ENCODE measurements at places on chromosomes 1 and 21.

- DNase-seq = no peak
Measured at GRCh38 chr1:231094421-231094820, 54.4 kb upstream of the FAM89A start.

DNA sequence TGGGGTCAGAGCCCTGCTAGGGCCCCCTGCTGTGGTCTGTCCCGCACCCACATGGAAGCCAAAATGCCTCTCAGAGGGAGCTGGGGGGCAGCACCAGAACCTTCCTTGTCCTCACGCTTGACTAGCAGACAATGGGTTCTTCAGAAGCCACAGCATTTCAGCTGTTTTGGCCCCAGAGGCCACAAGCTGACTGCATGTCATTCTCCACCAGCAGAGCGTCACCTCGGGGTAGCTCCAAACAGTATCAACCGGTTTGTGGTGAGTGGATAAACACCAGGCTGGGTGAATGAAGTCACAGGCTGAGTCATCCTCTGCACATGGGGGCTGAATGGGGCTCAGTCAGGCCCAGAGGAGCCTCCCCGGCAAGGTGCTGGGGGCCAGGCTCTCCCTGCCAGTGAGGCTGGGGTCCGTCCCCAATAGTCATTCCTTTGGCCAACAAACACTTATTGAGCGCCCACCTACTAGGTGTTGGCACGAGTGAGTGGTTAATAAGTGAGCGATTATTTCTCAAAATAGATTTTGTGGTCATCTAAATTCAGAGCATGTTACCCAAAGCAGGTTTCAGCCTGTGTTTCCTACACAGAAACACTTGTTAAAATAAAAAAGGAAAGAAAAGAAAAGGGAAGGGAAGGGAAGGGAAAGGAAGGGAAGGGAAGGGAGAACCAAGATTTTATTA, 9.1 kb downstream of the OLIG1 start:
- no peak for DNase-seq

DNA sequence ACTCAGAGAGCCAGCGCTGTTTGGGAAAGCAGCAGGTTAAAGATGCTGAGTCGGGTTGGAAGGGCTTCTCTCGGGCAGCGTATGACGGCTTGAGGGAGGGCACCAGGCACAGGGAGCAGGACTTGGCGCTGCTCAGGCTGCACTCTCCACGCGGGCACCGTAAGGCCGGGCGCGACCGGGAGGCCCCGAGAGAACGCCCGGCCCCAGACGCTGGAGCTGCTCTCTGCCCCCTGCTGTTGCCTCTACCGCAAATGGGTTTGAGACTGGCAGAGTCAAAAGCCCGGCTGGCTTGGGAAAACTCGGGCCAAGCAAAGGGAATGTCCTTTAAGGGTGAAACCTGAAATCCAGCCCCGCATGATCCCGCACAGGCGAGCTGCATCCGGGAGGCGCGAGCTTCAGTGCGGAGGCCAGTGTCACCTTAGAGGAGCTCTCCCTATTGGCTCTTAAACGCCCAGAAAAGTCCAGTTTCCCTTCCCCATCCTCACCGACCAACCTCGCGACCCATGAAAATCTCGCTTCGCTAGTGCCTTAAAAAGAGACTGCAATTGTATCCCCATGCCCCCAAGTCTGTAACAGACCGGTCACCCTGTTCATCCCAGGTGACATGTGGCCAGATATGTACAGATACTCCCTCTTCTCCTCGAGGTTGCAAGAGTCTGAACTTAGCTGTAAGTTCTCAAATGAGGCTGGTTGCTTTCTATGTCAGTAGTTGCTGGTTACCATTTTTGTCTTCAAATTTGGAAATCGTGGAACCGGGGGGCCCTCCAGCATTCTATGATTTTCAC, 1.1 kb downstream of the PRRX1 start:
- DNase-seq = no peak

DNA sequence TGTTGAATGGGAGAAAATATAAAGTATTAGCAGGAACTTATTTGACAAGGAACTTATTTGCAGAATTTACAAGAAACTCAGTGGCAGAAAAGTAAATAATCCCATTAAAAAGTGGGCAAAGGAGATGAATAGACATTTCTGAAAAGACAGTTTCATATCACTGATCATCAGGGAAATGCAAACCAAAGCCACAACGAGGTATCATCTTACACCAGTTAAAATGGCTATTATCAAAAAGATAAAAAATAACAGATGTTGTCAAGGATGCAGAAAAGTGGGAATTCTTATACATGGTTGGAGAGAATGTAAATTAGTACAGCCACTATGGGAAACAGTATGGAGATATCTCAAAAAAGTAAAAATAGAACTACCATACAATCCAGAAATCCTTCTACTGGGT, 61.0 kb downstream of the SYT14 start:
- no peak for DNase-seq

DNA sequence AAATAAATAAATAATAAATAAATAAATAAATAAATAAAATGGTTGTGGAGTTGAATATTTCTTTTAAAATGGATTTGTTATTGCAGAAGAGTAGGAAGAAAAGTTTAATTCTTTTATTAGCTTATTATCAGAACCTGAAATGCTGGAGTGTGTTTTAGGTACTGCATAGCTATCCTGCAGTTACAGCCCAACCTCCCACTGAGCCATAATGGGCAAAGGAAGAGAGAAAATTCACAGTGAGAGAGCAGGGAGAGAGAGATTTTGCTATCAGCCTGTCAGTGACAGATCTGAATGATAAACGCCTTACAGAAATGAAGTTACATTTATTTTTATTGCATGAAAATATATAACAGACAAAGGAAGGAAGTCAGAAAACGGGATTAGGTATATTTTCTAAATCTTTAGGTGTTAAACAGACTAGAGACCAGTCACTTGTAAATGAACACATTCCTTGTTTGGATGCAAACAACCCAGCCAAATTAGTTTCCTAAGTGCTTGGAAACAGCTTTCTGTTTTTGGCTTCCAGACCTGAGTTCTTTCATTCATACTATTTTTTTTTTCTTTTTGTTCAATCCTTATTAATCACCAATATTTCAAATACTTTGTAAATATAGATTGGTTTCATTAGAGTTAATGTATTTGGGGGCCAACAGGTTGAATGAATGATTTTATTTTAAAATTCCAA, 425.3 kb downstream of the USP25 start:
- DNase-seq = no peak

- DNase-seq = no peak
Measured at GRCh38 chr1:110150330-110151174, at the start of gene SLC6A17. Gene SLC6A17 (plus strand): TSS chr1:110150494. CDS start chr1:110166930, 16,436 bp downstream.

- no peak for DNase-seq
Measured at GRCh38 chr1:53128401-53128800, 14.0 kb downstream of the SLC1A7 start.

DNA sequence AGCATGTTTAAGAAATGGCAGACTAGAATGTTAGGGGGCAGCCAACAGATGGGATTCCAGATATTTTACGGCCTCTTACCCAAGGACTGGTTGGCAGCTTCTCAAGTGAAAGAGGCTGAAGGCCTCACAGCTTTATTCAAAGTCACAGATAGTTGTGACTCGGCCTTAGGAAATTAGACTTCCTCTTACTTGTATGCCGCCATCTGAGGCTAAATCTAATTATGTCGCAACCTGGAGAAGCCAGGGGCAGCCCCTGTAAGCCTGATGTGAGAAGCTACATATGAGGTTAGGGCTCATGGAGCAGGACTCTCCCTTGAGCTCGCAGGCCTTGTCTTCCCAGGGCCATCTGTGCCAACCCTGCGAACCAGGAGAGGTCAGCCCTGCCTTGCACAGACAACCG, 352.5 kb downstream of the HHAT start:
- DNase-seq = no peak

DNA sequence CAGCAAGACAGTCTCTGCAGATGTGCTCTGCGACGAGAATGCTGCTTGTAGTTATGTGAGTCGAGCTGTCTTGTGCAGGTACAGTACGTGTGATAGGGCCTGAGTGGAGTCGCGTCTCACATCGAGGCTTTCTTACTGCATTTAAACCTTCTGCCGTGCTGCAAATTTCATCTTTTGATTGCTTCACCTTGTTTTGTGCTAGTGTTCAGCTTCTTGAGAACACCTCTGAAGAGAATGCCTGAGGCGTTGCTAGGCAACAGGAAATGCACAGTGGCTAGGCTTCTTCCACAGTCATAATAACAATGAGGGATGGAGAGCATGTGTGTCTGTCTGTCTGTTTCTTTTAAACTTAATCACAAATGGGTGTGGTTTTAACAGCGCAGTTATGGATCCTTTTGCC, 52.9 kb downstream of the MRPS6 start:
- no peak for DNase-seq

DNA sequence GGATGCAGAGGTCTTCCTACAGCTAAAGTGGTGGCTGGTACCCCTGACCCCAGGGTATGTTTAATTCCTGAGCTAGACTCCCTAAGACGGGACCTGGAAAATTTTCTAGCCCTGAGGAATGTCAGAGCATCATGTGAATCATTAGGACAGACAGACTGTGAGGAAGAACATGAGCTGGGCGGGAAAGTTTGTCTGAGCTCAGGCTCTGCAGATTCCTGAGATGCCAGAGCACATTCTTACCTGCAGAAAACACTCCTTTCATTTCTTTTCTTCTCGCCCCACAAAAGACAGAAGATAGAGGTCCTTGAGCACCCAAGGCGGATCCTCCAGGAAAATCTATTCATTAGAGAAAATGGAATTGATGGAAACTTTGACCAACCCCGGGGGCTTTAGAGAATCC, 6.5 kb downstream of the CAPN2 start:
- no peak for DNase-seq

GRCh38 chr1:3693321-3693720, 41.0 kb downstream of the TP73 start:
- DNase-seq = no peak

DNA sequence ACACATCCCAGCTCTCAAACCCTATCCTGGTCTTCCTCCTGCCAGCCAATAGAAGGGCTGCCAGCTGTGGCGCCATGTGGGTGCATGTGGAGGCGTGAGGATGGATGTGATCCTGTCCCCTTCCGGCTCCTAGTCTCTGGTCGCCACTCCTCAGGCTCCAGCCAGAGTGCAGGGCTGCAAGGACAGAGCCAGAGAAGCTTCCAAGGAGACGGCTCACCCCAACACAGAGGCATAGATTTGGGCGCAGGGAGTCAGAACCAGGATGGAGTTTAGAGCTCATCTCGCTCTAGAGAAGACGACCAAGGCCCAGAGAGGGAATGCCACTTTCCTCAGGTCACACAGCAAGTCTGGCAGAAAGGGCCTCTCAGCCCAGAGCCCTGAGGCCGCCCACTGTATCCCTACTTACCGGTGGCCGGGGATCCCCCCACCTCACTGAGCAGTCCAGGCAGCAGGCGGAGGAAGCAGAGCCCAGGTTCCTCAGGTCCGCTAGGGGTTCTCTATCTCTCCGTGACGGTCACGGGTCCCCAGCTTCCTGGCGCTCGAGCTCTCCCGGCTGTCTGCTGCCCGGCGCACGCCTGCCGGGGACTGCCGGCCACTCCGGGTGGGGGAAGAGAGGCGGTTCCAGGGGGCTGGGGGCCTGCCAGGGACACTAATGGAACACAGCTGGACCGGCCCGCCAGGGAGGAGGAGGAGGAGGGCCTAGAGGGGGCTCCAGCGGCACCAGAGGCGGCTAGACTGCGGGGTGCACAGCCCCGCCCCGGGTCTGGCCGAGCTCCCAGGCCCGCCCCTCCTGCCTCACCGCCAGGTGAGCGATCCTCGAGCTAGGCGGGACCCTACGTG, at the start of gene COL16A1:
COL16A1 (minus strand) TSS at position 587 of the 840 bp plus-strand sequence. CDS start 1,824 bp downstream, outside the sequence.
- DNase-seq = no peak

- no peak for DNase-seq
Measured at GRCh38 chr1:107653765-107654164, 311.2 kb downstream of the VAV3 start.

GRCh38 chr1:206864939-206865671, at the start of gene IL20:
Gene IL20 (plus strand): TSS chr1:206865623. CDS start chr1:206865853, 230 bp downstream.
- peak; percentile 85 for DNase-seq

DNA sequence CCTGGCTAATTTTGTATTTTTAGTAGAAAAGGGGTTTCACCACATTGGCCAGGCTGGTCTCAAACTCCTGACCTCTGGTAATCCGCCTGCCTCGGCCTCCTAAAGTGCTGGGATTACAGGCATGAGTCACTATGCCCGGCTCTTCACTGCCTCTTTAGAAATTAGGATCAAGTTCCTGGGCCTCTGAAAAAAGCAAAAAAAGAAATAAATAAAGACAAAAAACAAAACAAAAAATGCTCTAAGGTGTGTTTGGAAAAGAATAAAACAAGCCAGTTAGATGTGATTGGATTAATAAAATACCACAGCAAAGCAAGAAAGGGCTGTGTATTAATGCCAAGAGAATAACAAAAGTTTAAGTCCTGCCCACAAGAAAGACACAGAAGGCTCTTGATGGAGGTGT, 4.2 kb upstream of the ABCB10 start:
- DNase-seq = no peak

GRCh38 chr1:10479296-10479695, 4.5 kb downstream of the PEX14 start:
- DNase-seq = no peak

DNA sequence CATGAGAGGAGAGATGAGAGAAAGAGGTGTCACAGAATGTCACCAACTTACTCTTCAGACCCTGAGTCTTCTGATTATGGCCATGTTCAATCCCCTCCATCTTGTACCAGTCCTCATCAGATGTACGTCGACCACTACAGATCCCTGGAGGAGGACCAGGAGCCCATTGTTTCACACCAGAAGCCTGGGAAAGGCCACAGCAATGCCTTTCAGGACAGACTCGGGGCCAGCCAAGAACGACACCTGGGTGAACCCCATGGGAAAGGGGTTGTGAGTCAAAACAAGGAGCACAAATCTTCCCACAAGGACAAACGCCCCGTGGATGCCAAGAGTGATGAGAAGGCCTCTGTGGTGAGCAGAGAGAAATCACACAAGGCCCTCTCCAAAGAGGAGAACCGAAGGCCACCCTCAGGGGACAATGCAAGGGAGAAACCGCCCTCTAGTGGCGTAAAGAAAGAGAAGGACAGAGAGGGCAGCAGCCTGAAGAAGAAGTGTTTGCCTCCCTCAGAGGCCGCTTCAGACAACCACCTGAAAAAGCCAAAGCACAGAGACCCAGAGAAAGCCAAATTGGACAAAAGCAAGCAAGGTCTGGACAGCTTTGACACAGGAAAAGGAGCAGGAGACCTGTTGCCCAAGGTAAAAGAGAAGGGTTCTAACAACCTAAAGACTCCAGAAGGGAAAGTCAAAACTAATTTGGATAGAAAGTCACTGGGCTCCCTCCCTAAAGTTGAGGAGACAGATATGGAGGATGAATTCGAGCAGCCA, 8.0 kb downstream of the ELOA start:
- DNase-seq = peak; percentile 9

GRCh38 chr1:12518931-12519692, 98.9 kb downstream of the DHRS3 start:
- no peak for DNase-seq

DNA sequence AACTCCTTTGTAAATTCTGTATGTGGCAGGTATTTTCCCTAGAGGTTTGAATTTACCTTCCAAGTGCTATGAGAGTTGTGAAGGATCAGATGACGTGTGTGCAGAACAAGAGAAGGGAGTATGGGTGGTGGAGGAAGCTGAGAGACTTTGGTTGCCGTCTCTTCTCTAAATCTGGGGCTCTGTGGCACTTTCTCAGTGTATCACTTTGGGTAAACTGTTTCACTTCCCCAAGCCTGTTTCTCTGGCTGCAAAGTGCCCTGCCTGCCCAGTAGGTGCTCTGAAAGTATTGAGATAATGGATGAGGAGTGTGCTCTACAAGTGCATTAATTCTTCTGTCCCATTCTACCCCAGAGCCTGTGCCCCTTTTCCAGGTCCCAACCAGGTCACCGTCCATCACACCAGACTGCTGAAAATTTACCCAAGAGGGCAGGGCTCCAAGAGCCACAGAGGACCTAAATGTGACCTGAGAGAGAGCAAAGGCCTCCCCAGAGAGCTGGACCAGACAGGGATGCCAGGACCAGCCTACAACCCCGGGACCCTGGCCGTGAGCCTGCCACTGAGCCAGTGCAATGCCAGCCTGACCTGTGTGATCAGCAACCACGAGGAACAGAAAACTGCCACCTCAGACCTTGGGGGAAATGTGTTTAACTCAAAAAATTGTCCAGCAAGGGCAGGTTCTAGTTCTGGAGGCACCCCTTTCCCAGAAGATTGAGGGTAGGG, 131.6 kb upstream of the ETV3 start:
- DNase-seq = no peak
